Keratinocyte (primary cell): ENCODE measurements at places on chromosomes 11 and 22. TPM values are rescaled to one million over a fixed set of nuclear protein-coding genes. Genes with fewer than 3 reads are reported as not detected.

- DNase-seq = no peak
Observed at GRCh38 chr22:37037669-37038068, 13.9 kb upstream of the KCTD17 start.

GRCh38 chr11:70944636-70945035 is 307.7 kb downstream of the SHANK2 start:
- DNase-seq = no peak

DNA sequence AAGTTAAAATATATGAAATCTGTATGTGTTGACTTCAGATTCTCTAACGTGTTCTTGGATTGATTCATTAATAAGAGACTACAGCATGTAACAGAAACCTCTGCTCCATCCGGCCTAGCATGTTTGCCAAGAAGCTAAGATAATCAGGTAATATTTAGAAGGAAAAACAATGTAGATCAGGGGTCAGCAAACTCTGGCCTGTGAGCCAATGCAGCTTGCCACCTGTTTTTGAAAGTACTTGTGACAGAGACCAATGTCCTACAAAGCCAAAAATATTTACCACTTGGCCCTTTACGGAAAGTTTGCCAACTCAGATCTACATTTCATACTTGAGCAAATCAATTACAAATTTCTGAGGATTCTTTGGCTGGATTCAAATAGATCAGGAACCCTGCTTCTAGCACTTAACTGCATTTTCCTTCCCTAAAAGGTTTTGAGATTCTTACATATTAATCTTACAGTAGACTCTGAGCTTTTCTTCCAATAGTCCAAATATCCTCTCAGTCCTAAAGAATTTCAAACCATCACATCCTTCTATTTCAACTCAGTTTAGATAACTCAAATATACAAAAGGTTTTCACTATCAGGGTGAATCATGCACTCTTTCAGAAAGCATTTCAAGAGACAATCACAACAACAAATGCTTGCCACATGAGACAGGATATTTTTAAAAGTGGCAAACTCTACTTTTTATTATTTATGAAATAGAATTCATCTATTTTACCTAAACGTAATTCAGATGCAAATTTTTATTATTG is 29.5 kb downstream of the APOL5 start:
- DNase-seq = no peak

DNA sequence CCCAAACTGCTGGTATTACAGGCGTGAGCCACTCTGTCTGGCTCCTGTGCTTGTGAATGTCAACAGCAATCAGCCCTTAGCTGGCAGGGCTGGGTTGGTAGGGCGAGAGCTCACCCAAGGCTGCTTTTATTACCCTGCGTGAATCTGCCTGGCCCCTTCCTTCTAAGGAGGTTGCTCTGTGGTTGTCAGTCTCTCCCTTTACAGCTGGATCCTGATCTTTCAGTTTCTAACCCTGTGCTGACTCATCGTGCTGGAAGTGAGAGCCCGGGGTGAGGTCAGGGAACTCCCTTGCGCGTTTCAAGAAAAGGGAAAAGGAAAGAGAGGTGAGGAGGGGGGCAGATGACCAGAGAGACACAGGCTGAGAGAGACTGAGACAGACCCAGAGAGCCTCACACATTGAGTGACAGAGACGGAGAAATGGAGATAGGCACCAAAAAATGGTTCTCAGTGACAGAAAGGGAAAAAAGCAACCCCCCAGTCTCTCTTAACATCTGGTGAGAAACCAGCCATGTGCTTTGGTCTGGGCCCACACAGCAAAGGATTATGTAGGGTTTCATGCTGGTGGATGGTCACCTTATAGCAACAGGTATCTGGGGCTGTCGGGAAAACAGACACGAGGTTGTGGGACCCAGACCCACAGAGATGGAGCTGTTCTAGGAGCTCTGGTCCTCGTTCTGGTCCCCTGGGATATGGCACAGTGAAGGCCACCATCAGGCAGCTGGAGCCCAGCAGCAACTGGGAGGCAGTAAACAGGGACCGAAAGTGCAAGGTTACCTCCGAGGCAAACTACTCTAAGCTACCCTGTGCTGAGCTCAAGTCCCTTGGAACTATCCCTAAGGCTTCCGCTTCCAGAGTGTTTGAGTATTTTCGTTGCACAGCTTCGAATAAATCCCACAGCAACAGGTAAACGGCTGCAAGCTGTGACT is 2.5 kb downstream of the TCN2 start:
- no peak for DNase-seq

GRCh38 chr11:65421794-65422632 is 585 bp upstream of the NEAT1 start:
- no peak for DNase-seq

DNA sequence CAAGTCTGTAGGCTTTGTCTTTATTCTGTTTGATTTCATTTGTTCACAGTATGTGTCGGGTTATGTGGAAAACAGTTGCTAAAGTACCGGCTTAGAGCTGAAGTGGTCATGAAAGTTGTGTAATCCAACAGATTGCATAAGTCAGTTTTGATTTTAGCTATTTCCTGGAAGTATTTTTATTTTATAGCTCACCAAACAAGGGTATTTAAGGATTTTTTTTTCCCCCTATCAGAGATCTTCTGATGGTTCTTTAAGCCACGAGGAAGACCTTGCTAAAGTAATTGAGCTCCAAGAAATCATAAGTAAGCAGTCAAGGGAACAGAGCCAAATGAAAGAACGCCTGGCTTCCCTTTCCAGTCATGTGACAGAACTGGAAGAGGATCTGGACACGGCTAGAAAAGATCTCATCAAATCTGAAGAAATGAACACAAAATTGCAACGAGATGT is 55.9 kb downstream of the PPFIA1 start:
- DNase-seq = no peak

C1QTNF5 gene
- polyA plus RNA-seq = 0.04 TPM in 1 of 3 replicates, not detected in the others

SEPTIN5 gene
- 2.2 to 4.9 TPM (median 4.2 TPM) in 3 replicates for polyA plus RNA-seq
